ENCODE measurements at places on chromosomes 3 and 15.
A peak's percentile ranks its signal among the peaks of the same experiment; 100 is the strongest.

GRCh38 chr15:41945731-41946130, 26.6 kb downstream of the EHD4 start:
- no peak for DNase-seq

DNA sequence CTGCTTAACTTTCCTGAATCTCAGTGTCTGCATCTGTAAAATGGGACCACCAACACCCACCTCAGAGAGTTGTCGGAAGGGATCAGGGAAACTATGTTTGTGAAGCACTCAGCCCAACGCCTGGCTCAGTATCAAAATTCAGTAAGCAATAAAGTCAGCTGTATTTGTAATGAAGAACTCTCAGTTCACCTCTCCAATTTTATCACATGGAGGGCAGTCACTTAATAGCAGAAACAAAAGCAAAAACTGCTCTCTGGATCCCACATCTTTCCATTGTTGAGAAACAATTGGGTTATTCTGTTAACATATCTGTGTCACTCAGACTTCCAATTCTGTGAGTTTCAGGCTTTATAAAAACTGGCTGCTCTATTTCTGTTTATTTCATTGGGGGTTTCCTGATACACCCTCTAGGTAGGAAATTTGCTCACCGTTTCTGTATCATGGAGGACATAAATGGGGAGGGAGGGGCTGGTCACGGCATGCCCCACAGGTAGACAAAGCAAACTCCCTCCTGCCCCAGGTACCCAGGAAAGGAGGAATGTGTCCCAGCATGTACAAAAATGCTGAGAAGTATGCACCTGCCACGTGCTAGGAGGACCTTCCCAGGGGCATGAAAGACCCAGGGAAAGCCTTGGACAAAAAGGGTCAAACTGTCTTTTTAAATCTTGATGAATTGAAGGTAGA, 81.4 kb upstream of the LMOD3 start:
- DNase-seq = no peak

- no peak for DNase-seq
These were observed 190.5 kb upstream of the P2RY1 start for GRCh38 chr3:152644478-152644877.

DNA sequence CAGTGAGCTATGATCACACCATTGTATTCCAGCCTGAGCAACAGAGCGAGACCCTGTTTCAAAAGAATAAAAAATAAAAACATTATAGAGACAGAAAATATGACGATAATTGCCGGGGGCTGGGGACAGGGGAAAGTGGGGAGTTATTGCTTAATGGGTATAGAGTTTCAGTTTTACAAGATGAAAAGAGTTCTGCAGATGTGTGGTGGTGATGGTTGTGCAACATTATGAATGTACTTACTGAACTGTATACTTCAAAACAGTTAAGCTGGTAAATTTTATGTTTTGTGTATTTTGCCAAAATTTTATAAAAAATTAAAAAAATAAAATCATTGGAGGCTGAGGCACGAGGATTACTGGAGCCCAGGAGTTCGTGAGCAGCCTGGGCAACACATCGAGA, 24.8 kb upstream of the ZNF774 start:
- DNase-seq = no peak

- no peak for DNase-seq
These were observed 827.4 kb downstream of the IGSF11 start for GRCh38 chr3:118207271-118207670.

DNA sequence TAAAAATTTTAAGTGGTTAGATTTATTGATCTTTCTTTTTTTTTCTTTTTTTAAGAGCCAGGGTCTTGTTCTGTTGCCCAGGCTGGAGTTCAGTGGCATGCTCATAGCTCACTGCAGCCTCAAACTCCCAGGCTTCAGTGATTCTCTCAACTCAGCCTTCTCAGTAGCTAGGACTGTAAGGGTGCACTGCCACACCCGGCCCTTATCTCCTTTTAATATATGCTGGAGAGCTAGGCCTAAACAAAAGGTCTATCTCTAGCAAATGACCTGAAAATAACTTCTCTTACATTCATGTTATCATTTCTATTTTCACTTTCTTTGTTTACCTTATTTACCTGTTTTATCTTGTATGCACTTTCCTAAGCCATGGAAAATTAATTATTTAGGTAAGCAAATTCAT, 35.2 kb upstream of the MELTF start:
- DNase-seq = no peak

DNA sequence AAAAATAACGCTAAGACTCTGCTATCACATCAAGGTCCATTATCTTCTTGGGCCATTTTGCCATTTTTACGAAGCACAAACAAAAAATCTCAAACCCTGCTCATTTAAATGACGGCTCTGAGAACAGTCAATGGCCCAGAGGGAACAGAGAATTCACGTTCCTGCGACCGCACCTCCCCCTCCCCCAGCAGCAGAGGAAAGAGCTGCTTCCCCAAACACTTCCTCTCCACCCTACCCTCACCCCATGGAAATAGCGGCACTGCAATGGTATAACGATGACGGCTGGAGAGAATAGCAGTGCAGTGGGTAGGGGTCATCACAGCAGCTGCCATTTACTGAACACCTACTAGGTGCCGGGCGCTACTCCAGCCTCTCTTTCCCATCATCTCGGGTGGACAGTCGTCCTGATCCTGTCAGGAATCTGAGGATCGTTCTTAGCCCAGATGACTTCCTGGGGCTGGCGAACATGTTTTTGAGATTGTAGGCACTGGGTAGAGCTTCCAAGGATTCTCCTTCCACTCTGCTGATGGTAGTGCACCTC, 113.3 kb downstream of the IQSEC1 start:
- DNase-seq = no peak

- DNase-seq = no peak
These were observed 85.4 kb upstream of the LIPC start for GRCh38 chr15:58346361-58346760.

DNA sequence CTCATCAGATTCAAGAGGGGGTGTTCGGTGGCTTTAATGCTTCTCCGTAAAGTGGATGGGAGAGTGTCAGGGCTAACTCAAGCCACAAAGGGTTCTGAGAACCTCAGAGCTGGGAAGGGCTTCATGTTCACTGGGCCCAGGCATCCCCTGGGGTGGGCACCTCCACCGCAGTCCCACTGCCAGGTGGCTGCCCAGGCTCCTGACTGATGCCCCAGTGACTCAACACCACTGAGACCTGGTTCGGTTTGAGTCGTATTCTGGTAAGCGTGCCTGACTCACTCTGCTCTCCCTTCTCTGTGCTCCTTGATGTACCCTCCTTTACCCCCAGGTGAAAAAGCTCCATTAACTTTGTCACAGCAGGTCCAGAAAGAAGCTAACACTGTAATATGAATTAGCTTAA, 304.6 kb downstream of the RPLP1 start:
- no peak for DNase-seq

DNA sequence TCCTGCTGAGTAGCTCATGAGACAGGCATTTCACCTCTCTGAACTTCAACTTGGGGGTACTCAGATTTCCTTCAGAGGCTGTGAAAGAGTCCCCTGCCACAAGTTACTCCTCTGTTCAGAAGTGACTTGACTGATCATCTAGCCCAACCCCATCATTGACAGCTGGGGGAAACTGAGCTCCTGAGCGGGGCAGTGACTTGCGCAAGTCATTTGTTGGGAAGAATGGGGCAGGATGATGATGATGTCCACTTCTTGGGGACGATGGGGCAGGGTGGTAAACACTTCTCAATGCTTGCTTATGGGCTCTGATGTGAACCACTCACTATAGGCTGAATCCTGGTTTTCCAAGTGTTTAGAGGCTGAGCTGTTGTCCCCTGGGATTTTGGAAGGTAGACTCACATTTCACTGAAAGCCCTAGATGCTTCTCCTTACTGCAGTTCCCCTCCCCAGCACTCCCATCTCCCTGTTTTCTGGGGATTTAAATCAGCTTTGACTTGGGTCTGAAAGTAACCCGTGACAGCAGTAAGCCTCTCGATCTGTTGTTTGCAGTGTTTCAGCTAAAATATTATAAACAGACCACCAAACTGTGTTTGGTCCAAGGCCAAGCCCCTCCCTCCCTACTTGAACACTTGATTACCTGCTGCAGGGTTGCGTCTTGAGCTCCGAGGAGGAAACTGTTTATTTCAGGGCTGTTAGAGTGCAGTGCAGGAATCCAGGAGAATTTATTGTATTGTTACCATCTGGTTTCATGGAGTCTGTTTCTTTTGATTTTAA, 25.1 kb downstream of the SMAD3 start:
- DNase-seq = no peak

DNA sequence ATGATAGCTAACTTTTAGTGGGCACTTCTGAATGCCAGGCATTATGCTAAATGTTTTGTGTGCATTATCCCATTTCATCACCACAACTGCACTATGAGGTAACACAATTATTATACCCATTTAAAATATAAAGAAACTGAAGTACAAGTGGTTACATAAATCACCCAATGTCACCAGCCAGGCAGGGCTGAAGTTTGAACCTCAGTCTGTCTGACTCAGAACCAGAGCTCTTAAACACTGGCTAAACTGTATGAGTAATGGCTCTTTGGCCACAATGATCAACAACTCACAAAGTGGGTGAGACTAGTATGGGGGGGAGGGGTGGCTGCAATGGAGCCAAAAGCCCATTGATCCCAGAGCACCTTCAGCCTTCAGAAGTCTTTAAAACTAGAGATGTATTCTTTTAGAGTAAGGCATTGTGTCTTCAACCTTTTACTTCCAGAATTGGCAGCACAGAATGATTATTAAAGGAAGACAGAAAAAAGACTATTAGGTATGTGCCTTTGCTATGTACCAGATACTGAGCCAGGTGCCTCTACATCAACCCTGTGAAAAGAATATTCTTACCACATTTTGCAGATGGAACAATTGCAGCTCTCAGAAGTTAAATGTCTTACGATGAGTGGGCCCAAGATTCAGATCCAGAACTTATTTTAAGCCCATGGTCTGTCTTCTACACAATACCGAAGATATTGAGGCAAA, 166.9 kb downstream of the UACA start:
- no peak for DNase-seq

DNA sequence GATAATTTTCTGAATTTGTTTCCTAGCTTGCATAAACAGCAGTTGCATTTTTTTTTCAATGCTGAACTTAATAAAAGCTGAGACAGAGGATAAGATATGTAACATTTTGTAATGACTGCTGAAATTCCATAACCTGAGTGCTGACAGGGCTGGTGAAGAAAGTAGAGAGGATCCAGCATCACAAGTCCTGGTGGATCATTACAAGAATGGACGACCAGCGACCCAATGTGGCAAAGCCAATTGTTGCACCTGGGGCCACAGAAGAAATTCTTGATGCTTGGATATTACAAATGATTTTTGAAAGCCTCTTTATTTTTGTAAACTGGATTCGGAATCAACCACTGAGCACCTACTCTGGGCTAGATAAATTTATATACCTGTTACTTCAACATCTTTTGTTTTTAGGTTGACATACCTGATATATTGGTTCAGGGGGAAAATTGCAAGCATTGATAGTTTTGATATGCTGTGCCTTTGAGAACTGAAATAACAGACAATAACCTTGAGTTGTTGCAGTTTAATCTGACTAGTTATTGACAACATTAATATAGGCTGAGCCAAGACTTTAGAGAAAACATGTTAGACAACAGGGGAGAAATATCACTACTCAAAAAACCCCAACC, 3.9 kb upstream of the ACTL6A start:
- DNase-seq = peak; percentile 65

DNA sequence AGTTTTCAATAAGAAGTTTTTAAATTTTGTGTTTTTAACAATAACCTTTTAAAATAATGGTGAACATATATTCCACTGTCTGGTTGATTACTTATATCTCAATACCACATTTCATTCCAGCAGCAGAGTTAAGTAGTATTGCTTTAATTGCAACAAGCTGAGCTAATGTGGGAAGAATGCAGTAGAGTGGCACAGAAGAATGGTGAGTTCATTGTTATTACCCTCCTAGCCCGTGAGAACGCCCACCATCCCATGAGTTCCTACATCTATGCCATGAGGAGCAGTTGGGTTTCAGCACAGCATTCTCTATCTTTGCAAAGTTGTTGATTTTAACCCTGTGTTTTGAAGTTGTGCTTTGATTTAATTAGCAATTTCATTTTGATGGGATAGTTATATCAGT, 17.8 kb upstream of the NR2E3 start:
- no peak for DNase-seq

DNA sequence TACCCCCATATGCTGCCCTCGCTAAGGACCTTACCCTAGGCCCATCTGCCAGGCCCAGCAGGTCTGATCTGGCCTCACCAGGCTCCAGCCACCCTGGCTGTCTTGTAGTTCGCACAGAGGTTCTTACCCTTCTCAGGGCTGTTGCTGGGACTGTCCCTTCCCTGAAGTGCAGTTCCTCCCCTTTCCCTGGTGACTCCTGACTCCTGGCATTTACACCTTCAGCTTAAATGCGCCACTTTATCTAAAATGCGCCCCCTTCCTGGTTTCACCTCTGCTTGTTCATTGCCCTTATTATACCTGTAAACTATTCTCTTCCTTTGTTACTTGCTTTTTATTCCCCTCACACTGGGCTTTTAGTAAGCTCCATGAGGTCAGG, 835 bp upstream of the TTLL3 start:
- DNase-seq = no peak

DNA sequence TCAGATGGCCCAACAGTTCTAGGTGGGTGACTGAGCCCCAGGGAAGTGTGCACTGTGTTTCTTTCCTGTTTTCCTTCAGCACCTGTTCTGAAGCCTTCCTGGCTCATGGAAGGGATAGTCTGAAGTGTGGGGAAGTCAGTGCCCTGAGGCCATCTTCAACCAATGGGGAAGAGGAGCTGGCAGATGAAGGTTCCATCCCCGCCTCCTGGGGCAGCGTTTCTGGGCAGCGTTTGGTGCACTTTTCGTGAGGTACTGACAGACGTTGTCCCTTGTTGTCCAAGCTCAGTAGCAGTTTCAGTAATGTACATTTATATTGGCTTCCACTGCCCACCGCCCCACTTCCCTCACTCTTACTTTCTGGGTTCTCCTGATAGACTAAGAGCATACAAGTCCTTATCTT, 42.6 kb upstream of the SLC25A26 start:
- DNase-seq = no peak

DNA sequence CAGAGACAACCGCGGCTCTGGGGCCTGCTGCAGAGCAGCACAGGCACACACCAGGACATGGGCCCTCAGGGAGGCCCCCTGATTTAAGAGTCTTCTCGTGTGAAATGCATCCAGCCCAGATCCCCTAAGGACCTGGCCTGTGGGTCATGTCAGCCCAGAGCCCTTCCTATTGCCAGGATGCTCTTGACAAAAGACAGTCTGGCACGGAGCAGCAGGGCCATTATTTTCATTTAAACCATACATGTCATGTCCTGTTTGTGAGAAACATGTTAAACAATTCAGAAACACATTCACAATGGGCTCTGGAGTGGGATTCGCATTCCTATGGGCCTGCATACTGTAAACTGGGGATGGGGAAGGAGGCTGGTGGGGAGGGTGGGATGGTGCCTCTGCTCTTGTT, 367.4 kb upstream of the WNT5A start:
- DNase-seq = no peak

DNA sequence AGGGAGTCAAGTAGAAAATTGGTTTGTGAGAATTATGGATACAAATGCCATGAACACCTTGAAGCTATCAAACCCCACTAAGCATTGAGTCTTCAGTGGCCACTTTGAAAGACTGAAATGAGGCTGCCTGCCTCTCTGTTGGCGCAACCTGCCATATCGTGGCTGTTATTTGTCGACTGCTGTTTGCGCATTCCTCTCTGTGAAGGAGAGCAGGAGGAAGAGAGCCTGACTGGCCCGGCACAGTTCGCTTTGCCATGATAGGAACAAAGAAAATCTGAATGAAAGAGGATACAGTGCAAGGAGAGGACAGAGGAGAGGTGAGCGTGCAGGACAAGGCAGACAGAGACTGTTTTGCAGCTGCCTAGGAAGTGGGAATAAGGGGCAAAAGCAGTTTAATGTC, 289.4 kb downstream of the RYR3 start:
- no peak for DNase-seq
